ENCODE measurements at places on chromosomes 16 and 17.
A peak's percentile ranks its signal among the peaks of the same experiment; 100 is the strongest.

- no peak for DNase-seq
Observed at GRCh38 chr16:49049191-49049590, 232.4 kb downstream of the CBLN1 start.

DNA sequence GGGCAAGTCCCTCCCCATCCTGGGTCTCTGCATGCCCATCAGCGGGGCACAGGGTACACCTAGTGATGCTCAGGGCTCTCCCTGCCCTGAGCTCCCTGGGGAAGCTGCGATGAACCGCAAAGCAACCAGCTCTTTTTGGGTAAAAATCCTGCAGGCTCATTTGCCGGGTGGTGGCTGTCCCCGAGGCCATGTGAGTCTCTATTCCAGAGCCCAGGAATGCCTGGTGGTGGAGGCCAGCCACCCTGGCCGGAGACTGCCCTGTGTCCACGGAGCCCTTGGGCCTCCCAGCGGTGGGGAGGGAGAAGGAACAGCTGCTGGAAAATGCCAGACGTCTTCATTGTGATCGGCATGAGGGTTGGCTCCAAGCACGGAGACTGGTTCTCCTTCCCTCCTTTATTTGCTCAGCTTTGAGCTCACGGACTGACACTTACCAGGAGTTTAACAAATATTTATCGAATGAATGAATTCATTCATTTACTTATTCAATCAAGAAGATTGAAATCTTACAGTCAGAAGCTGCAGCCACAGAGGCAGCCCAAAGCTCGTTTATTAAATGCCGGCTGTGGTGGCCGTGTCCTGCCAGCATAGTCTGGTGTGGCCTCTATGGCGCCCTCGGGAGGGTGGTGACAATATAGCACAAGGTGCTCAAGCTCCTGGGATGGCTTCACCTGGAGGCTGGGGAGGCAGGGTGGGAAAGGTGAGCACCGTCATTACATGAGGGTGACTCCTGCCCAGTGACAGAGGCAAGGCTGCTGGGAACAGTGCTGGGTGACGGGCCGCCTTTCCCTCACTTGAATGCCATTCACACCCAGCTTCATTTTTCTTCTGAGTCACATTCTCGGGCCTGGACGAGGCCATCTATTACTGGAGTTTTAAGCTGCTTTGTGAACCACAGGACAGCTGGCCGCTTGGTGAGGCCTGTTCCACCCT lies 31.1 kb upstream of the JPH3 start:
- DNase-seq = peak; percentile 49

DNA sequence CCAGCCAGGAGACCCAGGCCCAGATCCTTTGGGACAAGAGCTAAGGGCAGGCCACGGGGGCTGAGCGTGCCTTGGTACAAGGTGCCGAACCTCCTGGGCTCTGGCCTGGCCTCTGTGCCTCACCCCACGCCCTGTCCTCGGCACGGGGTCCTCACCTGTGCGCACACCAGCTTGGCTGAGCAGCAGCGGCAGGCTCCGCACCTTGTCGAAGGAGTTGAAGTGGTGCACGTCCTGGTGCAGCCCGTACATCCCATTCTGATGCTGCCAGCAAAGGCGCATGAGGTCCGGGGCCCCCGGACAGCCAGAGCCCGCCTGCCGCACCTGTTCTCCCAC lies 5.3 kb downstream of the SGSH start:
- DNase-seq = no peak

GRCh38 chr17:75260641-75261335 lies 618 bp downstream of the GGA3 start:
- DNase-seq = no peak

GRCh38 chr17:40345994-40346764 lies 18.4 kb downstream of the GJD3 start:
- peak; percentile 91 for DNase-seq

GRCh38 chr16:77541165-77541564 lies 106.3 kb upstream of the ADAMTS18 start:
- DNase-seq = no peak

DNA sequence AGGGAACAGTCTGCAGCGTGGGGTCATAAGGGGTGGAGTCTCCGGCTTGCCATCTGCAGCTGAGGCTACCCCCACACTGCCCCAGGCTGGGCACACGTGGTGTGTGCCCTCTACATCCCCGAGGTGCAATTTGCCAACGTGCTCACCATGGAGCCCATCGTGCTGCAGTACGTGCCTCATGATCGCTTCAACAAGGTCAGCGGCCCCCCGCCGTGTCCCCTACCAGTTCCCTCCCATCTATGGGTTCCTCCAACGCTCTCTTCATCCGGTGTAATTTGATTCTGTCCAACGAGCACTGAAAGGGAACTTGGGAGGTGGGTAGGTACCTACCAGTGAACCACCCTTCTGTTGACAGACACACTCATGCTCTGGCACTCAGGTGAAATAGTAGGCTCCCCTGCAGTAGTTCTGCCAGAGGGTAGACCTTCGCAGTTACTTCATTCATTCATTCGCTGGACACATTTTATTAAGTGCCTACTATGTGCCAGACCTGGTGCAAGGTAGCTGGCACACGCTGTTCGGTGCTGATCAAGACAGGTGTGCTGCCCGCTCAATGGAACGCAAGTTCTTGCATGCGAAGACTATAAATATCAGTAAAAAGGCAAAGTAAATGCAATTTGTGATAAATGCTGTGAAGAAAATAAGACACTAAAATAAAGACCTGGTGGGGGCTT lies 2.7 kb downstream of the MLLT6 start:
- DNase-seq = no peak
